Effector memory CD4-positive, alpha-beta T cell (primary cell): ENCODE measurements at places on chromosomes 6 and 20.

DNA sequence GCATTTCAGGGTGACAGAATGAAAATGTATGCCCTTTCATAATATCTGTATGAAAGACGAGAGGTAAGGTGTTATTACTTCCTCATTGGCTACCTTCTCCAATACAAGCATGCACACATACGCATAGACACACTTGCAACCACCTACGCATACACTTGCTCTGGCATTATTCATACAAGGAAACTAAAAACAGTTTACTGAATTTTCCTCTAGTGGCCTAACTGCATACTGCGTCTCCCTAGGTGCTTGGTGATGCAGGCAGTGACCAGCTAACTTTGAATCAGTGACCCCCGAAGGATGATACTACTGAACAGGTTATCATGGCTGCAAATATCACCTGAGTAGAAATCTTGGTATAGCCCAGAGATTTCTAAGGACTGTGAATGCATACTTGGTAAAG is 593.1 kb downstream of the PKHD1 start:
- no peak for DNase-seq

GRCh38 chr20:2806351-2806701 is 5.9 kb upstream of the CPXM1 start:
- no peak for DNase-seq

GRCh38 chr6:12286373-12287110 is 3.6 kb upstream of the EDN1 start:
- no peak for DNase-seq

- DNase-seq, result no peak
These were observed 200.5 kb upstream of the POU3F2 start for GRCh38 chr6:98633886-98634285.

DNA sequence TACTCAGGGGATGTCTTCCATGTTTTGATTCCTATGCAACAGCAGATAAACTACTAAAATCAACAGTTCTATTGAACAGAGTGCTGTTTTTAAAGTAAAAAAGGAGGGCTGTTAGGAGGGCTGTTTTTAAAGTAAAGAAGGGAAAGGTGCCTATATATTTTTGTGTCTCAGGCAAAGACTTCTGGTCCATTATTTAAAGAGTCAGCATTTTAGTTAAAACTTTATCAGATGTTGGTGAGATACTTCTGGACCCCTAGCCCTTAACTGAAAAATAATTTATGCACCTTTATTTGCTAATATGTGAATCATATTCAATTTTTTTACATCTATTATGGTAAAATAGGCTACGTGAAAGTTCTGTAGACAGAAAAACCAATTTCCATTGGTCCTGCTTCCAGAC is 144.8 kb downstream of the MOXD1 start:
- no peak for DNase-seq

DNA sequence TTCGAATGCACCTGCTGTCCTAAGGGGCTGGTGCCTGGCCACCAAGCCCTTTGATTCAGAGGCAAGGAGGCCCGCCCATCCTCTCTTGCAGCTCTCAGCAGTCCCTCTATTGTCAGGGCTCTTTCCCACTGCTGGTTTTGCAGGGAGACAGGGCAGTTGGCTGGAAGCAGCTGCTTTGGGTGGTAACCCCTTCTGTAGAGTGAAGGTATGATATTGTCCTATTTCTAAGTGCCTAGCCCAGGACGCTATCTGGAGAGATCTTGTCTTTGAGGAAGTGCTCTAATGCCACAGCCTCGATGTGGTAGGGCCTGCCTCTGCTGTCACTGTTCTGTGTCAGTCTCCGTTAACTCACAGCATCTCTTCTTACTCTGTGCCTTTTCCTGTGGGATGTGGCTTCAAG is 5.6 kb downstream of the PLCG1 start:
- peak; percentile 47 for DNase-seq

- no peak for DNase-seq
These were observed 8.9 kb downstream of the GLP1R start for GRCh38 chr6:39057251-39058155.

GRCh38 chr6:16688436-16688835 is 72.8 kb downstream of the ATXN1 start:
- DNase-seq, result no peak

- DNase-seq, result no peak
These were observed 18.8 kb downstream of the RFPL4B start for GRCh38 chr6:112365952-112366351.

DNA sequence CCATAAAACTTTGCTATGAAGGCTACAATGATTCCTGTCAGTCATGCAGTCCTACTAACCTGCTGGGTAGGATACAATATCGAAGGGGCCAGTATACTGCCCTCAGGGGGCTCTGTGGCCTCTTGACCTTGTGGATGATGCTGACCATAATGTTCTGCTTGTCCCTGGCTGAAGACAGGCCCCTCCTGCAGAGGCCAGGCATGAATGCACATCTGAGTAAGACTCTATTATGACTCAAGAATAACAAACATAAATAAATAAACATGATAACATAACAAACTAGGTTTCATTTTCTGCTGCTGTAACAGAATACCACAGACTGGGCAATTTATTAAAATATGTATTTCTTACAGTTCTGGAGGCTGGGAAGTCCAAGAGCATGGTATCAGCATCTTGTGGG is 44.0 kb upstream of the POU5F1 start:
- DNase-seq, result no peak

DNA sequence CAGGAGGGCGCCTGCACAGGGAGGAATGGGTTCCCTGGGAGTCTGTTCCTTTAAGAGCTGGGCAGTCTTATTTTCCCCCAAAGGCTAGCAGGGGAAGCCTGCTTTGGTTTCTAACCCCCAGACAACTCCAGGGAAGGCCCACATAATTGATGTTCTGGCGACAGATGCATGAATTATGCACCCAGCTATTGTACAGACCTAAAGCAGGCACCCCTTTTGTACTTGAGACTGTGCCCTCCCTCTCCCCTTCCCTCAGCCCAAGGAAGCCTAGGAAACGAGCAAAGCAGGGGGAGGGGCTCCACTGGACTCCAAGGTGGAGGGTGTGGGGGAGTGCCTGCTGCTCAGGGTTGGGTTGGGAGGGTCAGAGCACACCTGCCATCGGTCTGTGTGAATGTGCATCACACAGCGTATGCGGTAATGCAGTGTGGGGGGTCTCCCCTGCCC is 102.1 kb downstream of the KCNB1 start:
- DNase-seq, result no peak

DNA sequence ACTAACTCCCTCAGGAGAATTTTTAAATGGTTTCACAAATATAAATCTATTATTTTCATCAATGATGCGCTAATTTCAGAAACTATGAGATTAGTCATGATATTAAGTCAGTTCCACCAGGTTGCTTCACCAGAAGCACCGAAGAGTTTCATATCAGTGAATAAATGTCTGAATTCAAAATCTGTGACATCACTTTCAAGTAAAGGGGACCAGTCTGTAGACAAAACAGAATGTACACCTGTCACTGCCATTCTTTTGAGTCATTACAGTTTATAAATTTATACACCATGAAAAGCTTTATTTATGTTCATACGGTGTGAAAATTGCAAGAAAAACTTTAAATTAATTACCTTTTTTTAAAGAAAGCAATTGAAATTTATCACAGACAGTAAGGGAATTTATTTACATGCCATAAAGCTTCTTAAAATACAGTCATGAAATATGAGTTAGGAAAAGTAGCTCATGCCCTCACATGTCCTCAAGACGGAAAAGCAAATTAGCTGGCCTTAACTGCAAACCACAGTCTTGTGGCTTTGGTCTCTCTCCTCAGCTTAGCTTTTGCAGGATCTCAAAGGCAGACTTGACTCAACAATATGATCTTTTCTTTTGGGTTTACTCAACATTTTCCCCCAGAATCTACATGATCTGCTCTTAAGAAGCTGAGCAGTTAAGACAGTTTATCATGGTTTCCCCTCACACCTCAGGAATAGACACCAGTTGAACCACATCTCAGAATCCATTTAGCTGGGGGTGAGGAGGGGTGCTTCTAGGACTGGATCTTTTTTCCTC is 177.7 kb upstream of the MCHR2 start:
- no peak for DNase-seq

GRCh38 chr20:32358632-32358882 is 426 bp downstream of the ASXL1 start:
- DNase-seq, result no peak

DNA sequence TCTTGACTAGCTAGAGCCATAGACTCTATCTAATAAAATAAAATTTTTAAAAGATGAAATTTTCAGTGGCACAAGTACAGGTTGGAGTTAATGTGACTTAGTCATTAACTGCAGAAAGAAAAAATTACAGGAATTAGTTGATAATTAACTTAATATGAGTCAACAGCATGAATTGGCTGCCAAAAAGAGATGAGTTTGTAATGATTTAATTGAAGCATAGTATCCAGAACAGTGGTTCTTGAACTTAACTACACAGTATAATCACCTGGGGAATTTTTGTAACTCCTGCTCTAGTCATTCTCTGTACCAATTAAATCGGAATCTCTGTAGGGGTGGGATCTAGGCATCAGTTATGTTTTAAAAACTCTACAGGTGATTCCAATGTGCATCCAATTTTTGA is 46.3 kb upstream of the HMGN3 start:
- DNase-seq, result no peak

GRCh38 chr6:27135087-27135657 is 112.3 kb upstream of the PRSS16 start:
- DNase-seq, result no peak

DNA sequence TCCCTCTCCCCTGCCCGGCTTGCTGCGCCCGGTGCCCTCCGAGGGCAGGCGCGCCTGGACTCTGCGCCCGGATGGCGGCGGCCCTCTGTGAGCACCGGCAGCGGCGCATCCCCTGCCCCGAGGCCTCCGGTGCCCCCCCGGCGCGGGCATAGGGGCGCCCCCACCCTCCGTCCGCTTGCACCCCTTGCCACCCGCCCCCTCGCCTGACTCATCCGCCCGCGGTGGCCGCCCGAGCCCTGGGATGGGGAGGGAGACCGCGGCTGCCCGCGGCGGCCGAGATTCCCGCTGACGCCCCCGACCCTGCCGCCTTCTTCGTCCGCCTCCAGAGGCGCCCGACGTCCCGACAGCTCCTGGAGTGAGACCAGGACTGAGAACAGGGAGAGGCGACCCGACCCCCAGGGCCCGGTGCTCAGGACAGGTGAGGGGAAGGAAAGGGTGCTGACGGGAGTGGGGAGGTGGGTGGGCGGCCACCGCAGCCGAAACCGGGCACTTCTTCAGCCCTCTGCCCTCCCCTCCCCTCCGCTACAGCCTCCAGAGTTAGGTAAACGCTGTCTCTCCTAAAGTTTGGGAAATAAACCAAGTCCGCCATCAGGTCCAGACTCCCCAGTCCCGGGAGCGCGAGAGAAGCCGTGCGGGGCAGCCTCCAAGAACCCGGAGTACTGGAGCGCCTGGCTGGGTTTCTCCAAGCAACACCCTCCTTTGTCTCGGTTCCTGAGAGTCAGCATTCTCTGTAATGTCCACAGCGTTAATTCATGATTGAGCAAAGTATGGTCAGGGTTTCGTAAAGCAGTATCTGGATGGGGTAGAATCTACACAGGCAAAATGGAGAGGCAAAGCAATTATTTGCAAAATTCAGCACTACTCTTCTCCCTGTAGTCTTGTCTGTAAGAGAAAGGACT is 539 bp downstream of the TMEM200A start:
- peak; percentile 13 for DNase-seq

DNA sequence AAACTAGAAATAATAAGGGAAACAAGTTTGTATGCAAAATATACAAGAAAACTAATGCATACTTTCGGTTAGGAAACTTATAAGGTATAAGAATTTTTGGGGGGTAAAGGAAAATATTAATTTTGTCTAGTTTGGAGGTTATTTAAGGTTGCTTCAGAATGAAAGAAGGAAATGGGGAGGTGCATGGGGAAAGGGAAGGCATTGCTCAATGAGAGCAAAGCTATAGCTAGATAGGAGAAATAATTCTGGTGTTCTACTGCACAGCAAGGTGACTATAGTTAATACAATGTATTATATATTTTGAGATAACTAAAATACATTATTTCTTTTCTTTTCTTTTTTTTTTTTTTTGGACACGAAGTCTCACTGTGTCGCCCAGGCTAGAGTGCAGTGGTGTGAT is 5.4 kb upstream of the MYMX start:
- DNase-seq, result no peak

- no peak for DNase-seq
These were observed 78.6 kb downstream of the LINC00237 start for GRCh38 chr20:21027569-21027968.

DNA sequence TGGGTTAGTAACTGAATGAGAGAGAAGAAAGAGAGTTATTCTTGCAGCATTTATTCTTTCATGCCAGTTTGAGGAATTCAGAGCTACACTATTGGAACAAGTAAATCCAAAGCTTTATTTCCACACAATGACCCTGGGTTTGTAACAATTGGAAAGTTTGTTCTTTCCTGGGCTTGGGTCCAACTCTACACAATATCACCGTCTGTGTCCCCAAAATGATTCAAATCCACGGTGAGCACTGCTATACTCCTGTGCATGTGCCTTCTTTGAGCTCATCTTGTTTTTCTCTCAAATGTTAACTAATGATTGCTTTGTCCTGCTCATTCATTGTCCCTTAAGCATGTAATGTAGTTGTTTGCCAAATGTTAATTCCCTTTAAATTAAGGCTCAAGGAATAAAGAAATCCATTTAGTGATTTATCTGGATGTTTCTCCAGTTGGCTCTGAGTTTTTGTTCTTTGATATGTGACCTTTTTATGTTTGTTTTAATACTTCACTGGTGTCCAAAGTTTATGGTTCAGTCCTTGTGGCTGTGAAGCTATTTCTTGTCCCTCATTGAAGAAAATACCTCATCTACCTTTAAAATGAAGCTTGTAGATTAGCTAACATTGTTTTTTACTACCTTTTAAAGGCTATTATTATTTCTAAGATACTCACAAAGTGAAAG is 20.5 kb upstream of the CRISP3 start:
- DNase-seq, result no peak

GRCh38 chr6:142412241-142412640 is 110.4 kb downstream of the ADGRG6 start:
- no peak for DNase-seq

DNA sequence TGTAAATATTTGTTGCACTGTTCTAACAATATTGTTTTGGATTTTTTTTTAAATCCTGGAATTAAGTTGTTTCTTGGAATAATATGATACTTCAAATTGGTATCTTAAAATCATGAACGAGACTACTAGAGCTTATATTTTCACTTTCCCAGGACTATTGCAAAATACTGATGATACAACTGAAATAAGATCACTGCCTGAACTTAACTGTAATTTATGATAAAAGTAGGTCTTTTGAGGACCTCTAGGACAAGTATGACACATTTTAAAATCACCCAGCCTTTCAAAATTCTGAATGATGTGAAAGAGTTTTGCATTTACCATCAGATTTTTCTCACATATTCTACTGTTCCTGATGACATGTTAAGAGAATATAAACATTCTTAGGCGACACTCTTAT is 8.6 kb upstream of the UBE2J1 start:
- DNase-seq, result no peak

DNA sequence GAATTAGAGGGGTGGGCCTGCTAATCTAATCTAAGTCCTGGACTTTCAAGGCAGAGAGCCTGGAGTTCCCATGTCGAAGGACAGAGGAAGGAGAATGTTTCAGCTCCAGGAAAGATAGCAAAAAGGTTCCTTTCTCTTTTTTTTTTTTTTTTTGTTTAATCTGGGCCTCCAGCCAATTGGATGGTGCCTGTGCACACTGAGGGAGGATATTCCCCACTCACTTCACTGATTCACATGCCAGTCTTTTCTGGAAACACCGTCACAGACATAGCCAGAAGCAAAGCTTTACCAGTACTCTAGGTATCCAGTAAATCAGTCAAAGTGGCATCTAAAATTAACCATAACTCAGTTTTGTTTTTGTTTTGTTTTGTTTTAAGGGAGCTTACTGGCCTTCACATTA is 721.1 kb downstream of the TENT5A start:
- no peak for DNase-seq

- DNase-seq, result no peak
These were observed 73.8 kb downstream of the EYA4 start for GRCh38 chr6:133314947-133315346.
